ENCODE measurements at places on chromosomes 12 and 14.

DNA sequence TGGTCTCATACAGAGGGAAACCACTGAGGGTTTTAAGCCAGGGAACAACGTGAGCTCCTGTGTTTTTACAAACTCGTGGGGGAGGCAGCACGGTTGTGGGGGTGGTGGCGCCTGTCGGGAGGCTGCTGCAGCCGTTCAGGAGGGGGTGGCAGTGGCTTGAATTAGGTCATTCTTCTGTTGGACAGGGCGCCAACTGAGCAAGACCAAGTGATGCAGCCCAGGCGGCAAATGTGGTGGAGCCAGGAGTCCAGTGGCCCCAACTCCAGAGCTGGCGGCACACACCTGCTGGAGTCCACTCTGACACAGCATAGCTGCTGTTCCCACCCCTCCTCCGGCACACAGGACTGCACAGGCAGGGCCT is 27.8 kb downstream of the FBRSL1 start:
- H3K27ac ChIP-seq: no peak overlapping the region
- peaks cover 8% of the 10 kb centered on the region for H3K4me1 ChIP-seq
- no peak overlapping the region for H3K4me3 ChIP-seq
- H3K36me3 ChIP-seq: peaks cover 30% of the 10 kb centered on the region

GRCh38 chr12:6952863-6953441 is 1.8 kb downstream of the PTPN6 start:
- H3K36me3 ChIP-seq: no peaks in the 10 kb centered on the region
- H3K27me3 ChIP-seq: no peaks in the 10 kb centered on the region
- H3K27ac ChIP-seq: no peak overlapping the region
- H3K4me3 ChIP-seq: no peak overlapping the region

- H3K27ac ChIP-seq: no peak overlapping the region
- DNase-seq: no peak
- H3K4me1 ChIP-seq: no peaks in the 10 kb centered on the region
- no peaks in the 10 kb centered on the region for H3K36me3 ChIP-seq
- H3K27me3 ChIP-seq: no peaks in the 10 kb centered on the region
These were observed 541.7 kb downstream of the SLC16A7 start for GRCh38 chr12:60137513-60137912.

DNA sequence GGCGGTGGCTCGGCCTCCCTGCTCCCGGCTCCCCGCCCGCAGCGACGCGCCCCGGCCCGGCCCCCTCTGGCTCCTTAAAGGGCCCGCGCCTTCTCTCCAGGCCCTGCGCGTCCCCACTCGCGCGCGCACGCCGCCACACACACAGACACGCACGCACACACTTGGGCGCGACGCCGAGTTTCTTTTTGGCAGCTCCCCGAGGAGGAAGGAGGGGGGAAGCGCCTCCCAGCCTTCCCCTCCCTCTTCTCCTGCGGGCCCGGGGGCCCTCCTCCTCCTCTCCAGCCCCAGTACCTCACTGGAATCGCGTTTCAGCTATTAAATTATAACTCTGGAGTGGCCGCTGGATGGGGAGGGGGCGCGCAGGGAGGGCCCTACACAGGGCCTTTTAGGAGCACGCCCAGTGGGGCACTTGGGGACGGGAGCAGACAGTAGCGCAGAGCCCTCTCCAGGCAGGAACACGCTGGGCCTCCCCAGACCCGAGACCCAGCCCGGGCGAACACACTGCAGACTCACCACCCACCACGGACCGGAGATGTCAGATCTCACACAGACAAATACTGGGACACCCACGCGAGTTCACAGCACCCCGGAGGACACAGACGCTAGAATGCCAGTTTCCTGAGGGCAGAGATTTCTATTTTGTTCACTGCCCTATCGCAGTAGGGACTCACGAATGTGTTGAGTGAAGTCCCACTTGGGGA is 411 bp upstream of the NCOR2 start:
- H3K4me1 ChIP-seq: peaks cover 33% of the 10 kb centered on the region
- peak; percentile 85 for DNase-seq
- H3K4me3 ChIP-seq: peak overlapping the region; percentile 83
- no peaks in the 10 kb centered on the region for H3K27me3 ChIP-seq
- H3K36me3 ChIP-seq: no peaks in the 10 kb centered on the region

GRCh38 chr14:65949711-65950516 is 536.3 kb upstream of the CCDC196 start:
- H3K36me3 ChIP-seq: no peaks in the 10 kb centered on the region
- H3K4me1 ChIP-seq: peaks cover 10% of the 10 kb centered on the region
- H3K27ac ChIP-seq: no peak overlapping the region
- no peak for DNase-seq

DNA sequence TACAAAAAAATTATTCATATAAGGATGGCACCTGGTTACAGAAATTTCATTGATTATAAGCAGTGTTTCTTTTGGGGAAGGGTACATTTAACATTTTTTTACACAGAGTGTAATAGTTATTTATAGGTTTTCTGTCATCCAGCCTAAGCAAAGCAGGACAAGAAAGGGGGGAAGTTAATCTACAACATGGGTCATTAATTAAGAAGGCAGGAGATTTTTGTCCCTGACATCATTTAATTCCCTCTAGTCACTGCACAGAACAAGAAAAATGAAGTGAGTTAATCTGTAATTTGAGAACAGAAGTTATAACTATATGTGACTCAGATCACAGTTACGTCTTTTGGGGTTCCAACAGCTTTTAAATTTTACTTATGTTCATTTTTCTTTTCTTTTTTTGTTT is 173.4 kb downstream of the PTPRO start:
- peaks cover 54% of the 10 kb centered on the region for H3K4me1 ChIP-seq
- H3K27me3 ChIP-seq: no peaks in the 10 kb centered on the region
- peaks cover 6% of the 10 kb centered on the region for H3K36me3 ChIP-seq
- DNase-seq: no peak

Data from mesothelial cell of epicardium (in vitro differentiated cells).